ENCODE measurements at places on chromosomes 4 and X.

DNA sequence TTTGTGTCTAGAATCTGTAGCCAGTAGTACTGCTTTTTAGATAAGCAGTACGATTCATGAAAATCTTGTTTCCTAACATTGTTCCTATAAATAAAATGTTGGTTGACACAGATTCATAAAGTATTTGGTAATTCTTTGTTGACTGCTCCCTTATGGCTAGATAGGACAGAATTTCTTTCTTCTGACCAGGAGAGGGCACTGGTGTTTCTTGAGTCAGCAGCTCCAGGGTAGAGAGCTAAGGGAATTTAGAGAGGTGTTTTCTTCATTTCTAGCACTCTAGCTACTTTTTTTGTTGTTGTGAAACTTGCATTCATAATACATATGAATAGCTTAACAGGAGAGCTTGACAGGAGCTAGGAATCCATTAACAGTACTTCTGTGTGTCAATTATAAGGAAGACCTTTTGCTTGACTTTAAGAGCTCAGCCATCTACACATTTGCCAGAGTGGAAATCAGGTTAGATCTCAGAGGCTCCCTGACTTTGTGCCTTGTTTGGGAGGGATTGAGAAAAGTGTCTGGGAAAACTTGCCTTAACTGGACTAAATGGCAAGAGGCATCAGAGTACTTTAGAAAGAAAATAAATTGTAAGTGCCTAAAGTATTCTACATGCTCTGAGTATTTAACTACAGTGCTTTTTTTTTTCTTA, 756.1 kb downstream of the SH3BGRL start:
- DNase-seq = no peak

- peak; percentile 82 for DNase-seq
Measured at GRCh38 chr4:126051689-126052424, 737.1 kb downstream of the FAT4 start.

- no peak for DNase-seq
Measured at GRCh38 chrX:103513476-103514108, 5.7 kb downstream of the RAB40A start.

GRCh38 chr4:98260047-98260578, 1.1 kb upstream of the RAP1GDS1 start:
- DNase-seq = no peak

DNA sequence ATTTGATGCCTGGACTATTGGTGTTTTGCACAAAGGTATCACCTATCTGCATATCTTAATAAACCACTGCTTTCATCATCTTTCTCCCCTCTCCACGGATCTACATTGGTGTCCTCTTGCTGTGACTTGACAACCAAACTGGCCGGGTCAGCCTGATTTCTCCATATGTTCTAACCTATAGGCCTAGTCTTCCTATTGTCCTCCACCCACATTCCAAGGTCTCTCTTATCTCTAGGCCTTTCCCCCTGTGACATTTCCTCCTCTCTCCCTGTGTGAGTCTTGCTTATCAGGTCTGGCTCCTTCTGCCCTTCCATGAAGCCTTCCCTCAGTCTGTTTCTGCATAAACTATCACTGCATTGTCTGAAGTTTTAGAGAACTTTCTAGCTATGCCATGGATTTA, 33.7 kb downstream of the ARHGAP24 start:
- no peak for DNase-seq

GRCh38 chrX:20147561-20147960, 5.9 kb upstream of the EIF1AX start:
- no peak for DNase-seq

DNA sequence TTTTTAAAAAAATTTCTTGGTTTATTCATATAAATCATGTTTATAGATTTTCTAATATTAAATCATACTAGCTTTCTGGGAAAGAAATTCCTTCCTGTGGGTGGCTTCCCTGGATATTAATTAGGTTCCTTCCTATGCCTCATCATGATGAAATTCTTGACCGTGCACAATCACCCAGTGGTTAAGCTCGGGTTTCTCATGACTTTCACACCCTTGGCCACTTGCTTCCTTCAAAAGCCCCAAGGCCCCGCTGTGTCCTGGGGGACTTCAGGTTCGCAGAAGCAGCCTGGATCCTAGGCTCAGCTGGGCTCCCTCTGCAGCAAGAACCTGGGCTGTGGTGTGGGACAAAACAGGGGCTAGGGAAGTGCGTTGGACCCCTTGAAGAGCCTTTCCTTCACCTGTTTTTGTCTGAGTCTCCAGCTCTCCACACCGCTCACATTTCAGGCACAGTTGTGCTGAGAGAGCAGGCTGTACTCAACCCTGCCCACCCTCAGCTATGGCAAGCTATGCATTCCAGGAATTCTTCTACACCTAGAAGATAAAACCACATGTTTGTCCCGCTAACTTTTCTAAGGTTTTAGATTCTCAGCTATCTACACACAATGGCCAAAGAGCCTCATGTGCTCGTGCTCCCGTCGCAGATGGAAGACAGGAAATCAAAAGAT, 48.9 kb upstream of the TMSB15B start:
- peak; percentile 1 for DNase-seq

- DNase-seq = no peak
Measured at GRCh38 chr4:7132249-7132648, 60.1 kb upstream of the SORCS2 start.

DNA sequence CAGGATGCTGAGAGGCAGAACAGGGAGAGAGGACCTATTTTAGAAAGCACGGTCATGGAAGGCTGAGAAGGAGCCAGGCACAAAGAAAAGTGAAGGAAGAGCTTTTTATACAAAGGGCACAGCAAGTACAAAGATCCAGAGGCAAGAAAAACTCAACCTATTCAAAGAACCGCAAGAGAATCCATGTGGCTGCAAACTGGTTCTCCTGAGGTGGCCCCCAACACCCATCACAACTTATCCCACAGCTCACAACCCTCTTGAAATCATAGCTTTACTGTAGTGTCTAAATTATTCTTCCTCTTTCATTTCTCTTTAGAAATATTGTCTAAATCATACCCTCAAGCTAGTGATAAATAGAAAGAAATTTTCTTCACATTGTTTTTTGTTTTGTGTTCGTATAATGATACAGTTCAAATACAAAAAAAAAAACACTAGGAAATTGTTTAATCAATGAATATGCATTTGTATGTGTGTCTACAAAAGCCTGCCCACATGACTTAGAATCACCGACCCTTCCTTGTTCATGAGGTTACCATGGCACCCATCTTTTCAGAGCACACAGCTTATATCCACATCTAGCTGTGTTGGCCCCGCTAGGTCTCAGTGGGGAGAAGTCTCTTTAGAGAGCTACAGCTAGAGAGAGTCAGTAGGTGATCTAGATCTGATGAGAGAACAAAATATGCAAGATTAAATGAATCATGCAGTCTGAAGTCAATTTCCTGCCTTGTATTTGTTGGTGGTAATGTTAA, 126.9 kb upstream of the DCLK2 start:
- DNase-seq = no peak

GRCh38 chr4:141646969-141647368, 10.6 kb downstream of the IL15 start:
- no peak for DNase-seq

- no peak for DNase-seq
Measured at GRCh38 chrX:114087543-114087942, 496.3 kb upstream of the HTR2C start.

DNA sequence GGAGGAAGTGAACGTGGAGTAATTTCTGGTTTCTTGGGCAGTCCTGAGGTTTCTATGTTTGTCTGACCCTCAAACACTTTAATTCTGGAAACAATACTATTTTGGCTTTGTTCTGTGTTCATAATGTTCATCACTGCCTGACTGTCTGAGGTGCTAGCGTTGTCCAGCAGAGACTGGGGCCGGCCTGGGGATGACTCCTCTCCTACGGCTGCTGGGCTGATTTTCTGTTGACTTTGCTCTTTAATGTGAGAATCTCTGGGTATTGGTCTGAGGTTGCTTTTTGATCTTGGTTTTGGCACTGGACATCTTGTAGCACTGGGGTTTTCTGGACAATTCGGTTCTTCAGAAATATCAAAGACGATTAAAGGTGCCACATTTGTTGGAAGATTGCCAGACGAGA, 75.8 kb downstream of the RPS3A start:
- DNase-seq = no peak

DNA sequence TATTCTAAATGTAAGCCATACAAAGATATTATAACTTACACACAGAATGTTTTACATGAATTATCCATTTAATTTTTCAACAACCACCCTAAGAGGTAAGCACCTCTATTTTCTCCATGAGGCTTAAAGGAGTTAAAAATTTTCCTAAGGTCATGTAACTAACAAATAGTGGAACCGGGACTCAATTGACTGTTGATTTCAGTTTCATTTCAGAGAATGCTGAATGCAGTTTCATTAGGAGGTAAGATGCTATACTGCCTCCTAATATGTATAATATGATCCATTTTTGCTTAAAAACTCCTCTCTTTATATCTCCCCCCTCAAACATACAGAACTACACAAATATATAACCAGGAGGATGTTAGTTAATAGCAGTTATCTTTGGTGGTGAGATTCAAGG, 29.1 kb downstream of the PHKA1 start:
- no peak for DNase-seq

DNA sequence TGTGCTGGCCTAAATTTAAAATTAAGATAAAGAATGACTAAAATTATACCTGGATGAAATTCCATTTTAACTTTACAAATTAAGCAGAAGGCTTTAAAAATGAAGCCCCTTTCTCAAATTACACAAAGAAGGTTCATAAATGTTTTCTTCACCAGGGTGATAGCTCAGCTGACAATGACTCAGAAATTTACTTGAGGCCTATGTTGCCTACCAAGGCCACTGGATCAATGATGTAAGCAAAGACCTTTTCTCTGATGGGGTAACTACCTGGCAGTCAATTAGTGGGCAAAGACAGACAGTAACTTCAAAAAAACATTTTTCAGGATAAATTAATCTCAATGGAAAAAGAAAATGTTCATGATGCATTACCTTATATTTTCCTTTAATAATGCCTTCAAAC, 23.9 kb upstream of the GPR34 start:
- DNase-seq = no peak

GRCh38 chr4:140070366-140070765, 83.6 kb downstream of the MAML3 start:
- DNase-seq = no peak

- DNase-seq = peak; percentile 43
Measured at GRCh38 chr4:147582386-147583060, 34.7 kb upstream of the TMEM184C start.

DNA sequence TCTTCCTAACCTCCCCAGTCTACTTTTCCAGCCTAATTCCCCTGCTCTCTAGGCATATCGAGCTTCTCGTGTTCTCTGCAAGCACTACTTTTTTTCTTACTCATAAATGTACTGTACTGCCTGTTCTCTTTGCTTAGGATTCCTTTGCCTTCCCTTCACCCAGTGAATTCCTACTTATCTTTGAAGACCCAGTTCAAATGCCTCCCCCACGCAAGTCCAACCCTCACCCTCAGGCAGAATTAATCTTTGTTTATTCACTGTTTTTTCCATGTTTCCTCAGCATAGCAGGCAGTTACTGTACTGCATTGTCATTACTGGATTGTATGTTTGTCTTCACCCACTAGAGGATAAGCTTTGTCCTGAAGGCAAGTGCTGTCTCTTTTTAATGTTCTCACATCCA, 287.7 kb downstream of the BMPR1B start:
- no peak for DNase-seq

- DNase-seq = no peak
Measured at GRCh38 chr4:88910101-88910500, 146.9 kb downstream of the FAM13A start.

- DNase-seq = no peak
Measured at GRCh38 chrX:97145934-97146333, 262.2 kb downstream of the RPA4 start.
